ENCODE measurements at places on chromosomes 11 and 22.

DNA sequence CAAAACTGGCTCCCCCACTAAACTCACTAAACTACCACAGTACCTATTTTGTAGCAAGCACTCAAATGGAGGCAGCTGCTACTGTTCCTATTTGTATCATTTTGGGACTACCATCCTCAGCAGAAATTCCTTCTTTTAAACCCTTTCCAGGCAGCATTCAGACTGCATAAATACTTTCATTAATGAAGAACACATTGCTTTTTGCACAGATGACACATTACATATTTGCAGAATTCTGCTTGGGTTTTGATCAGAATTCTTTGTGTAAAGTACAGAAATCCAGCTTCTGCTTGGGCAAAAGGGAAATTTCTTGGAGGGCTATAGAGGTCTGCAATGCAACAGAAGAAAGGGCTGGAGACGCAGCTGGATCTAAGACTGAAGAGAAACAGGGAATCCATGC is 24.2 kb downstream of the RBX1 start:
- DNase-seq, result peak; percentile 13

GRCh38 chr11:114194702-114195101 is 101.5 kb upstream of the NNMT start:
- no peak for DNase-seq

DNA sequence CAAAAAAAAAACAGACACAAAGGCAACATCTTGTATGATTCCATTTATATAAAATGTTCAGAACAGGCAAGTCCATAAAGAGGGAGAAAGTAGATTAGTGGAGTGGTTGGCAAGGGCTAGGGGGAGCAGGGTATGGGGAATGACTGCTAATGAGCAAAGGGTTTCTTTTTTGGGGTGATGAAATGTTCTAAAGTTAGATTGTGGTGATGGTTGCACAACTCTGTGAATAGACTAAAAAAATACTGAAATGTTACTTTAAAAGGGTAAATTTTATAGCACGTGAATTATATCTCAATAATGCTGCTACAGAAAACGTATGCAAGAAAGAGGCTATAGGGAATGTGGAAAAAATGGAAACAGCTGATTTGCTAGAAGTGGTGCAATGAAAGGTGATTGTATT is 155.1 kb downstream of the TENM4 start:
- peak; percentile 11 for DNase-seq

DNA sequence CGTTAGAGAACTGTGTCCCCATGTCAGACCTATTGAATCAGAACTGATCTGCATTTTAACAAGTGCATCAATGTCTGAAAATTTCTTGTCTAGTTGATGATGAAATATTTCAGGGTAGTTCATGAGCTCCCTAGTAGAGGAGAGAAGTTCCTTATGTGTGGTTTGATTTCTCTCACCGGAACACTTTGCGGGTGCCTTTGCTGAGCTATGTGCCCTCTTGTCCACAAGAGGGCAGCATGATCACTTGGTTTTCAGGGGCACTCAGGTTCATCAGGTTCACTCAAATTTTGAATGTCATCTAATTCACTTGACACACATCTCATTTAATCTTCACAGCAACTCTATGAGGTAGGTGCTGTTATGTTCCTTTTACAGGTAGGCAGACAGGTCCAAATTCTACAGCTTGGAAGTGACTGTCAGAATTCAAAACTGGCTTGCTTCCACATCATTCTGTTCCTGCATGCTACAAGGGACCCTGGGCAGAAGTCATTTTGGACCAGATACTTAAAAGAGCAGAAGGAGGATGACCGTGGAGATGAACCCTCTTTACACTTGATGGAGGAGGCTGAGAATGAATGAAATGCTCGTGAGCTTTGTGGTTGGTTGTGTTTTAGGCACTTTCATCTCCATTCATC is 55.6 kb downstream of the P4HA3 start:
- peak; percentile 16 for DNase-seq

DNA sequence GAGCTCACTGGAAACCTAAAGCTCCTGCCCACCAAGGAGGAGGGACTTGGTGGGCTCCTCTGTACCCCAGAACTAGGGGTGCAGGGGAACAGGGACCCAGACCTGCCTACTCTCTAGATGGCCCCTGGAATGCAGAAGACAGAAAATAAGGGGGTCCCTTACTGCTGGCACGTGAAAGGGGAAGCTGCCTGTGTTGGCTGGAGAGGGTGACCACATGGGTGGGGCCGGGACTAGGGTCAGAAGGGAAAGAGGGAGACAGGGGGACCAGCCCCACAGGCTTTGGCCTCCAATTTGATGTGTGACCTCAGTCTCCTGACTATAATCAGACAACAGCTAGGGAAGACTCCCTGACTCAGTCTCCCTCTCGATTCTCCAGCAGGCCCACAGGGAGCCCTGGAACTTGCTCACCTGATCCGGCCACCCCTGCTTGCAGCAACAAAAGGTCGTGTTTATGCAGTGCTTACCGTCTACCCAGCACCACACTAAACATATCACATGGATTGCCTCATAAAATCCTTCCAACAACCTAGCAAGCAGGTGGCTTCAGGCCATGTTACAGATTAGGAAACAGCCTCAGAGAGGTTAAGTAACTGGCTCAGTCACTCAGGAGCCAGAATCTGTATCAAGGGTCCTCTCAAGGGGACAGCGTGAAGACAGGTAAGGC is 10.2 kb downstream of the ARAP1 start:
- DNase-seq, result no peak

DNA sequence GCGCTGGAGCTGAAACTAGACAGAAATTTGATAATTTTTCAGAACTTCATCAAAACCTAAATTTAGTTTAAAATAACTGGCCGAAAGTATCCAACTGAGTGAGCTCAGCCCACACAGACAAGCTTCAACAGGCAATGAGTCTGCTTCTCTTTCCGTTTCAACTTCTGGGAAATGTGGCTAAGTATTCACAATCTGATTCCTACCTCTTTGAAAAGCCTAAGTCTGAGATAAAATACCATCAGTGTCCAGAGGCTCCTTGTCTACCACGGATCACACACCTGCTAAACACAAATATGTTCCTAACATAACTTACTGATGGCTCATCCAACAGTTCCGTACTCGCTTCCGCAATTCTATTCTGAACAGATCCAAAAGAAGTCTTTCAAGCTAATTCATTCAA is 8.5 kb downstream of the SIK3 start:
- no peak for DNase-seq

- no peak for DNase-seq
Observed at GRCh38 chr11:76768909-76769560, 14.1 kb upstream of the TSKU start.

DNA sequence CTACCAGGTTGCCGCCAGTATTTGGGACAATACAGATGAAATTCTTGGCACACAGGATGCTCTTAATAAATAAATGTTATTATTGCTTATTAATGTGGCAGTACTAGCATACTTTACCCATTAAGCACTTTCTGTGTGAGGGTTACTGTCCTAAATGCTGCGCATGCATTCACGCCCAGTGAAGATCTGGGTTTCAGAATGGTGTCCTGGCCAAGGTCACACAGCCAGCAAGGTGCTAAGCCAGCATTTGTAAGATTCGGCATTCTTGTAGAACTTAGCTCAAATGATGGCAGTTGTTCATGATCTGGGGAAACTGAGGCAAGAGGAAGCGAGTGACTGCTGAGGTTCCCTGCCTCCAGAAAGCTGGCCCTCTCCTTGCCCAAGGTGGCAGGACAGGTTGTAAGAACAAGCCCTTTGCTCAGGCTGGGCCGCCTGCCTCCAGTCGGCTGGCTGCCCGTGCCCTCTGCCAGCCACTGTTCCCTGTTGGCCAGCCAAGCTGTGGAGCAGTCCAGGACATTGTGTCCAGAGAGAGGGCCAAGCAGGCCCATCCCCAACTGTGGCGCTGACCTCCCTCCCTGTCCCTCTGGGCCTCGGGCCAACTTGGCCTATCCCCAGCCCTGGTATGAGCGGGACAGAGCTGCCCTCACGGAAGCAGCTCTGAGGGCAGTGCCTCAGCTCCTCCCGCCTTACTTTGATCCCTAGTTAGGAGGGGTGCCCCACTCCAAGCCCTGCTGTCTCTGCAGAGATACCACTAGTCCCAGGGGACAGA is 28.8 kb downstream of the TOB2 start:
- DNase-seq, result no peak

DNA sequence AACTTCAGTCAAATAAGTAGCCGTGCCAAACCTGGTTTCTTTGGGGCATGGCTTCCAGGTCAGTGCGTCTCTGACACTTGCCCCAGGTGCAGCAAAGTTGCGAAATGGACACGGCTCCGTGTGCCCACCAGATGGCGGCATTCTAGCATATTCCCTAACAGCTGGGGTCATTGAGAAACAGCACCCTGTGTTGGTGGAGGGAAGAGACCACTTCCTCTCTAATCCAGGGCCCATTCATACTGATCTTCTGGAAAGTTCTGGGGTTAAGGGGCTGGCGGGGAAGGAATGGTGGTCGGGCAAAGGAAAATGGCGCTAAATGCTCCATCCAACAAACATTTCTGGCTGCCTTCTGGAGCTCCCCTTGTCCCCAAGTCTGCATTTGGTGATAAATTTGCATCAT is 141.2 kb upstream of the TIMP3 start:
- DNase-seq, result no peak

DNA sequence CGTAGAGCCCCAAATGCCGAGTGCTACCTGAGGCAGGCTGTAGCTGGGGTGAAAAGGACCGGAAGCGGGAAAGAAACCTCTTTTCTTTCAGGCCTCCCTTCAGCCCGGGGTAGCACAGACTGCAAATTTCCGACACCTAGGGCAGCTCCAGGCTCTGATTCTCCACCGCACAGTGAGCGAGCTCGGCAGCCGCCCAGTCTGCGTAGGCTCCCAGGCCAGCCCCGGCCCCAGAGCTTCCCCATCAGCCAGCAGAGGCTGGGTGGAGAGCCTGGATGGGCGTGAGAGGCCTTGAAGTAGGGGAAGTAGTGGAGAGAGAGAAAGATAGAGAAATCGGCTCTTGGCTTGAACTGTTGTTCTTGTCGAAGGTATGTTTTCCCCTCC is 9.3 kb upstream of the PAX6 start:
- no peak for DNase-seq

GRCh38 chr11:83161610-83162199 is 4.8 kb downstream of the PCF11 start:
- DNase-seq, result no peak

- DNase-seq, result peak; percentile 46
Observed at GRCh38 chr11:119361056-119361787, 14.7 kb upstream of the MFRP start.

DNA sequence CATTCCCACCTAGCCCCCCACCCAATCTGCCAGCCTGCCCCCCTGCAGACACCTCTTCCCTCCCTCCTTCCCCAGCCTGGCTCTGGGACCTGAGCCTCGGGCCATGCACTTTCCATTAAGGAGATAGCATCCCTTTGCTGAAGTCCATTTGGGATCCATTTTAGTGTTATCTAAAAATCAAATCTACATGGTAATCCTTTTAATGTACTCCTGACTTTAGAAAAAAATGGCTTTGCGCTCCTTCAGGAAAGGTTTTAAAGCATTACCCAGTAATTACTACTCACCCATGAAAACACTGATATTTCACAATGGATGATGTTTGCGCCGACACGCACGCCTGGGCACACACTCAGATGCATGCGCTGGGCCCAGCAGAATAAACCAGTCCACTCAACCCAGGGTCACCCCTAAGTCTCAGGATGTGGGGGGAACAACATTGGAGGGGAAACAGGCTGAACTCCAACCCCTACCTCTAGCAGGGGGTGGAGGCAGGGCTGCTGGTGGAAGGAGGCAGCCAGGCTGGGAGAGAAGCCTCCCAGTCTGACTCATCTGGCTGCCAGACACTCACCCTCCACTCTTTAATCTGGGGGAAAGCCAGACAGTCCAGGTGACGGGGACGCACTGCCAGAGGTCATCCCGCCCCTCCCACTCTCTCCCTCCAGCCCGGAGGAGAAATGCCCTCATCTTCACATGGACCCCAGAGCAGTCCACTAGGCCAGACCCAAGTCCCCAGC is 29.8 kb downstream of the LMO1 start:
- no peak for DNase-seq

GRCh38 chr11:80980227-80980626 is 1539.4 kb upstream of the TENM4 start:
- DNase-seq, result no peak

DNA sequence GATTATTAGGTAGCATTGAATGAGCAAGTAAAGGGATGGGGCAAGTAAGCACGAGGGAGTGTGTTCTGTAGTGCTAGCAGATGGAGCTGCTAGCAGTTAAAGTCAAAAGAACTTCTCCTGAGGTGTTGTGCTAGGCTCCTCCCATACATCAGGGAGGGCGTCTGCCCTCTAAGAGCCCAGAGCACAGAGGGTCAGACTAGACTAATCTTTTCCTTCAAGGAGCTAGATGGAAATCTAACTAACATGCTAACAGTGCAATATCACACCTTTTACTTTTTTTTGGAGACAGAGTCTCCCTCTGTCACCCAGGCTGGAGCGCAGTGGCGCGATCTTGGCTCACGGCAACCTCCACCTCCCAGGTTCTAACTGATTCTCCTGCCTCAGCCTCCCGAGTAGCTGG is 3.2 kb upstream of the PLA2G6 start:
- no peak for DNase-seq

DNA sequence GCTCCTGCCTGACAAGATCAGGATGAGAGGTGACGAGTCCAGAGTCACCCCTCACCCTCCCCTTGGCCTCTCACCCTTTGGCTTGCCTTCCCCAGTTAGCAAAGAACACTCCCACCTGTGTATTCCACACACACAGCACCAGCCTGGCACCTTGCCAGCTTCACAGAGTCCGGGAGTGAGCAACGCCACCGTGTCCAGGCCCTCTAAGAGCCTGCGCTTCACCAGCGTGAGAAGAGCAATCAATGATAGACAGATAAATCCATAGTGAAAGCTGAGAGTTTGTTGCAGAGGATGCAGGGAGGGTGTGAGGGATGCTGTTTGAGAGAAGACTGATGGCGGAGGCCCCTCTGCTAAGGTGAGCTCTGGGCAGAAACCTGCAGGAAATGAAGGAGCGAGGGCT is 404.5 kb downstream of the LARGE1 start:
- no peak for DNase-seq

DNA sequence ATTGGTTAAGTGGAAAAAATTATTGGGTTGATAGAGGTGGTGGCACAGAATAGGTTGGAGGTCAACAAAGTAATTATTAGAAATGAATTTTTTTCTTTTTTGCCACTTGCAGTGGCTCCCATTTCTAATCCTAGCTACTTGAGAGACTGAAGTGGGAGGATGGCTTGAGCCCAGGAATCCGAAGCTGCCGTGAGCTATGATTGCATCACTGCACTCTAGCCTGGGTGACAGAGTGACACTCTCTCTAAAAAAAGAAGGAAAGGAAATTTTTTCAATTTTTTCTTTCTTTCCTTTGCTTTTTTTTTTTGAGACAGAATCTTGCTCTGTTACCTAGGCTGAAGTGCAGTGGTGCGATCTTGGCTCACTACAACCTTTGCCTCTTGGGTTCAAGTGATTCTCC is 2.2 kb upstream of the BCO2 start:
- DNase-seq, result no peak

GRCh38 chr11:87866951-87867350 is 308.3 kb downstream of the RAB38 start:
- DNase-seq, result no peak

GRCh38 chr11:111909378-111909777 is 2.2 kb downstream of the CRYAB start:
- DNase-seq, result no peak
